ENCODE measurements at places on chromosomes 5 and 9. TPM values are rescaled to one million over a fixed set of nuclear protein-coding genes. Genes with fewer than 3 reads are reported as not detected.

TMEFF1 gene
- total RNA-seq: not detected

EQTN gene
- 0.18 TPM for total RNA-seq

CCL28 gene
- 4.2 TPM for total RNA-seq

DMRT3 gene
- total RNA-seq: not detected

CLINT1 gene
- total RNA-seq: 101 TPM

FOXD4L6 gene
- total RNA-seq: not detected

BHMT2 gene
- total RNA-seq: not detected

FBN2 gene
- total RNA-seq: 0.18 TPM

F12 gene
- total RNA-seq: 52.9 TPM

CANX gene
- 260 TPM for total RNA-seq

LURAP1L gene
- total RNA-seq: 26.8 TPM

SLC6A7 gene
- total RNA-seq: 0.76 TPM

NANS gene
- 122 TPM for total RNA-seq

CTXN3 gene
- not detected for total RNA-seq

FOXD4L4 gene
- total RNA-seq: not detected

IL4 gene
- total RNA-seq: not detected

FRRS1L gene
- not detected for total RNA-seq

ITK gene
- not detected for total RNA-seq

CDKN2B-AS1 gene
- 6.7 TPM for total RNA-seq

OGN gene
- not detected for total RNA-seq

GABRA6 gene
- not detected for total RNA-seq

RAB3C gene
- total RNA-seq: not detected

ZNF608 gene
- total RNA-seq: 3.7 TPM

IRX1 gene
- not detected for total RNA-seq

KCNT1 gene
- total RNA-seq: not detected

STPG3 gene
- not detected for total RNA-seq

CSF2 gene
- total RNA-seq: 3.4 TPM

PPP3R2 gene
- not detected for total RNA-seq

C9 gene
- total RNA-seq: not detected

FGF10 gene
- not detected for total RNA-seq

SLC36A1 gene
- total RNA-seq: 5.0 TPM

SMIM33 gene
- not detected for total RNA-seq

SIT1 gene
- total RNA-seq: not detected

PRR16 gene
- not detected for total RNA-seq

OR4F3 gene
- not detected for total RNA-seq

THBS4 gene
- not detected for total RNA-seq

PCDHB14 gene
- total RNA-seq: 0.31 TPM

SLC45A2 gene
- total RNA-seq: not detected

HEMGN gene
- not detected for total RNA-seq
